ENCODE measurements at places on chromosomes 11 and 22.
A peak's percentile ranks its signal among the peaks of the same experiment; 100 is the strongest.

DNA sequence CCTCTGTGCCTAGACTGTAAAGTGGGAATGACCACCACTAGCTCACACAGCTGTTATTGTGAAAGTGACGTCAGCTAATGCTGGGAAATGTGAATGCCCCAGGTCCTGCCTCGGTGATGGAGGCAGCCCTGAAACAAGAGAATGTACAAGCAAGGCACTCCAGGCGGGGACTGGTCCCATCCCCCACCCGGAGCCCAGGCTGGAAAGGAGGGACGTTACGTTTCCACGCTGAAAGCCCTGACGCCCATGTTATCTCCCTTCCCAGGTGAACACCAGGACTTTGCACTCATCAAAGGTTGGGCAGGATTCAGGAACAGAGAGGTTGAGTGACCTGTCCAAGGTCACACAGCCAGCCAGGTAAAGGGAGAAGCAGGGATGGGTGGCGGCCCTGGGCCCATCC lies 784 bp downstream of the SULT4A1 start:
- DNase-seq, result no peak

DNA sequence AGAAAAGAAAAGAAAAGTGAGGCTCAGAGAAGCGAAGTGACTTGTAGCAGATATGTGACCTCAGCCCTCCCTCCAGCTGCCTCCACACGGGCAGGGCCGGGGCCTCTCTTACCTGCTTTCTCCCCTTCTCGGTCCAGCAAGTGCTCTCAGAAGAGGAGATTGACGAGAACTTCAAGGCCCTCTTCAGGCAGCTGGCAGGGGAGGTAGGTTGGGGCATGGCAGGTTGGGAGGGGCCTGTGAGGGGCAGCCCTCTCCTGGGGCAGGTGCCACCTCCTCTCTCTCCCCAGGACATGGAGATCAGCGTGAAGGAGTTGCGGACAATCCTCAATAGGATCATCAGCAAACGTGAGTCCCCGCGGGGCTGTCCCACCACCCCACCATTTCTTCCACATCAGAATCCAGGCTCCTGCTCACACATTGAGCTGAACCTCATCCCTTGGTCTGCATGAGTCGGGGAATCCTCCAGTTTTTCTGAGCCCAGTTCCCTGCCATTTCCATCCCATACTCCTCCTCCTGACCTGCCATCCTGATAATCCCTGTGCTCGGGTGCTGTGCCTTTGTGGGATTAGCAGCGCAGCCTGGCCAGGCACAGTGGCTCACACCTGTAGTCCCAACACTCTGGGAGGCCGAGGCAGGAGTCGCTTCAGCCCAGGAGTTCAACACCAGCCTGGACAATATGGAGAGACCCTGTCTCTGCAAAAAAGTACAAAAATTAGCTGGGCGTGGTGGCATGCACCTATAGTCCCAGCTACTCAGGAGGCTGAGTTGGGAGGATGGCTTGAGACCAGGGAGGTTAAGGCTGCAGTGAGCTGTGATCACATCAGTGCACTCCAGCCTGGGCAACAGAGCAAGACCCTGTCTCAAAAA lies 26.4 kb downstream of the CAPN1 start:
- DNase-seq, result no peak

DNA sequence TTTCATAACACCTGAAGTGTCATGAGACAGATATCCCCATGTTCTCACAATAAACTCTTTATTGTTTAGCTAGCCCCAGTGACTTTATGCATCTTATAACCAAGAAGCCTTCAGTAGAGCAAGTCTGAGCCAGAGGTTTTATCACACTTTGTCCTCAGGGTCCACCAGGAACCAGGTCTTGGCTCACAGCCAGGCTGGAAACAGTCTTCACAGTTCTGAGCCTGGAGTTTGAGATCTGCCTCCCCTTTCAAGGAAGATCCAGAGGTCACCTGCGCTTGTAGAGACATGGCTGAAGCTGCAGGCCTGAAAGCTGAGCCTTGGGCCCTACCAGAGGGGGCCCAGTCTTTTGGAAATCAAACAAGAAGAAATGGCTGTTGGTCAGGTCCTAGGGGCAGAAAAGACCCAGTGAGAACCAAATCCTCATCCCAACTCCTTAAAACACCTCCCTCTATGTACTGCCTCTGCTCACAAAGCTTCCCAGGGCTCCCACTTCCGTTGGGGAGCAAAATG lies 3.5 kb downstream of the RRP8 start:
- DNase-seq, result no peak

GRCh38 chr11:121482231-121483129 lies 29.7 kb upstream of the SORL1-AS1 start:
- peak; percentile 57 for DNase-seq

GRCh38 chr11:31628111-31628510 lies 118.5 kb downstream of the ELP4 start:
- no peak for DNase-seq

GRCh38 chr11:13347901-13348300 lies 70.3 kb downstream of the BMAL1 start:
- DNase-seq, result no peak

DNA sequence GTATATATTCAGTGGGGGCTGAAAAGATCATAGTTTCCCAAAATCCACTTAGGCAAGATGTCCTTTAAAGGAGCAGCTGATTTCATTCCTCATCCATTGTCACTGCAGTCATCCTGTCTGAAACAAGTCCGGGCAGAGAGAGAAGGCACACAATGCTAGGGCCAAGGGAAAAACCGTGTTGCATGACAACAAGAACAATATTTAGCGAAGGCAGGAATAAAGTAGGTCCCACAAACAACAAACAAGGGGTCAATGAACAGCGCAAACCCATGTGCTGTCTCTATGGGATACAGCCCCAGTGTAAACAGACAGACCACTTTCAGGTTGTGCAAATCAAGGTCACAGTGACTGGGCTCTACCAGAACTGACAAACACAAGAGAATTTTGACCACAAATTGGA lies 9.0 kb downstream of the PAMR1 start:
- no peak for DNase-seq

DNA sequence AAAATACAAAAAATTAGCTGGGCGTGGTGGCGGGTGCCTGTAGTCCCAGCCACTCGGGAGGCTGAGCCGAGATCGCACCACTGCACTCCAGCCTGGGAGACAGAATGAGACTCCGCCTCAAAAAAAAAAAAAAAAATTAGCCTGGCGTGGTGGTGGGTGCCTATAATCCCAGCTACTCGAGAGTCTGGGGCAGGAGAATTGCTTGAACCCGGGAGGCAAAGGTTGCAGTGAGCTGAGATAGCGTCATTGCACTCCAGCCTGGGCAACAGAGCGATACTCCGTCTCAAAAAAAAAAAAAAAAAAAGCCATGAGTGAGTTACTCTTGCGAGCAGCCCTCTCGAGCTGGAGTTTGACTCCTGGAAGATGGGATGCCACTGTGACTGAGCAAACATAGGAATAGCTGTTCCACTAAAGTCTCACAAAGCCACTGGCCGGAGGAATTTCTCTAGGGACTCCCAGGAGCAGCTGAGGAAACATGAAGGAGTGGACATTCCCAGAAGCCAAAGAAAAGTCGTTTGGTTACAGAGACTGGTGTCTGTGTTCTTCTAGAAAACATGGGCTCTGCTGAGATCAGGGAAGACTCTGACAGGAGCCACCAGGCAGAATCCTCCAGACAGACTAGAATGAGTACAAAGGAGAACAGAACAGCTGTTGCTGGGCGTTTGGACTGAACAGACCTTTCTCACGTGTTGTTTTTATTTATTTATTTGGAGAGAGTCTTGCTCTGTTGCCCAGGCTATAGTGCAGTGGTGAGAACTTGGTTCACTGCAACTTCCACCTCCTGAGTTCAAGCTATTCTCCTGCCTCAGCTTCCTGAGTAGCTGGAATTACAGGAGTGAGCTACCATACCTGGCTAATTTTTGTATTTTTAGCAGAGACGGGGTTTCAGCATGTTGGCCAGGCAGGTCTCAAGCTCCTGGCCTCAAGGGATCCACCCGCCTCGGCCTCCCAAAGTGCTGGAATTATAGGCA lies 32.4 kb upstream of the MYH9 start:
- DNase-seq, result no peak

- no peak for DNase-seq
Measured at GRCh38 chr11:74037309-74037708, 28.4 kb upstream of the UCP3 start.

DNA sequence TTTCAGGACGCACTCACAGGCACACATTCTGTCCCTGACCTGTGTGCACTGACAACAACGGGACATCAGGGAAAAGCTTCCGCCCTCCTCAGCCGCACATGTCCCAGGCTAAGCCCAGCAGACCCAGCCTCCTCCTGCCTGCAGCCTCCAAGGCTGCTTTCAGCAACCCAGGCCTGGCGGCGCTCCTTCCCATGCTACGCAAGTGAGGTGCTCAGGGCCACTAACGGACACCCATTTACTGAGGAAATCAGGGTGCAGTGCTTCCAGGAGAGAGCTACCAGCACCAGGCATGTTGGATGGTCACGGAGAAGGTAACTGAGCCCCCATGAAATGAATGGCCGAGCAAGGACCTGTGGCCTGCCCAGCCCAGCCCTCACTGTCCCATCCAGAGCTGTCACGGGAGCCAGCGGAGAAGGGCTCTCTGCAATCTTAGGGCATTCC lies 6.9 kb downstream of the MOB2 start:
- DNase-seq, result no peak

DNA sequence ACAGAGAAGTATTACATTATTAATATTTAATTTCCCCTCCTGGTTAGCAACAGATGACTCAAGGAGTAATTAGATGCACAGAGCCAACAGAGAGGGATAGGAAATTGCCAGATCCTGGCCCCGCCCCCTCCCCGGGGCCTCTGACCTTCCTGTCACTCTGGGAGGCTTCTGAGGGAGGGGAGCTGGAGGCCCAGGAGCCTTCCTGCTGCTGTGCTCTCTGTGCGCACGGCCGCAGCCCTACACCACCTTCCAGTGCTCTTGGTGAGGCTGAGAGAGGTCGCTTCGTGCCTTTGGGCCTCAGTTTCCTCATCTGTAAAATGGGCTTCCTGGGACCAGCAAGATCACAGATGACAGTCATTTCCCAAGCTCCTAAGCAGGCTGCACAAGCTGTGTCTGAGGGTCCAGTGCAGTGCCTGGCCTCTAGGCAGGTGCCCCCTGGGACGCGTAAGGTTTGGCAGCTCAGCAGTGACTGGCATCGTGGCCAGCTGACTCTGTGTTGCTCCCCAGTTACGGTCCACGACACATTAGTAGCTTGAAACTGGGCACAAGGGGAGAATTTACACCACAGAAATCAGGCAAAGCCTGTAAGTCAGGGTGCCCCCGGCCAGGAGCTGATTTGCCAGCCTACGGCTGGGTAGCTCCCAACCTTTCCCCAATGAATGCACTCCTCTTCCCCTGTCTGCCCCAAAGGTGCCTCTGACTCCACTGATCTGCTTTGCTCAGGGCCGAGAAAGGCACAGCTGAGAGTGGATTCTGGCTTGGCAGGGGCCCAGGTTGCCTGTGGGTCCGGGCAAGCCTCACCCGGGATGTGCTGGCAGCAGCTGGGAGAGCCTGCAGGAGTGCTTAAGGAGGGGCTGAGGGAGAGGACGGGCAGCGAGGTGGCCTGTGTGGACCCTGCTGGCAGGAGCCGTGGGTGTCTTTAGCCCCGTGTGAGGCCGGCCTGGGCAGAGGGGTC lies 2.3 kb downstream of the ADORA2A start:
- DNase-seq, result peak; percentile 30

- peak; percentile 79 for DNase-seq
Measured at GRCh38 chr11:47248664-47249377, at the start of gene ACP2. ACP2 (minus strand) TSS chr11:47248814; CDS start chr11:47248789, 25 bp downstream.

- DNase-seq, result no peak
Measured at GRCh38 chr11:128579798-128580504, 7.4 kb downstream of the ETS1 start.

DNA sequence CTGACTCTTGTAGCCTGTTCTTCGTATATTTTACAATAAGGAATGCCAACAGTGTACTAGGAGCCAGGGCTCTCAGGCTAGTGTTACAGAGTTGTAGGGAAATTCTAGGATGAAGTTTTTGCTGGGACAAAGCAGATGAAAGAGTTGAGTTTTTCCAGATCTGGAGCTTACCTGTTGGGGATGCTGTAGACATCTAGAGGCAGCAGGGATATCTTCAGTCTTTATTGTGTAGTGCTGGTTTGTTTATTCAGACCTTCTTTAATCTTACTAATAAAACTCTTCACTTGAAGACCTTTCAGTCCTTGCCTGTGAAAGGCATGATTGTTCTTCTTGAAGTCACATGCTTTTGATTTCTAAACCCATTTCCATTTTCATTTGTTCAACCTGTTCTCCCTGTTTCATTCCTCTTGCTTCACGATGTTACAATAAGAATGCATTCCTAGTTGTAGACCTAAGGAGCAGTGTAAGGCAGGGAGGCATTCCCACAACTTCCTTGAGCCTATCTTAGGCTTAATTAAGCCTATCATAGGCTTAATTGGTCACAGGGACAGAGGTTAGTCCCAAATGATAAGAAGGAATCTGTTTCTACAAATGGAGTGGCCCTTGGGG lies 7.9 kb upstream of the SLC37A2 start:
- DNase-seq, result no peak

DNA sequence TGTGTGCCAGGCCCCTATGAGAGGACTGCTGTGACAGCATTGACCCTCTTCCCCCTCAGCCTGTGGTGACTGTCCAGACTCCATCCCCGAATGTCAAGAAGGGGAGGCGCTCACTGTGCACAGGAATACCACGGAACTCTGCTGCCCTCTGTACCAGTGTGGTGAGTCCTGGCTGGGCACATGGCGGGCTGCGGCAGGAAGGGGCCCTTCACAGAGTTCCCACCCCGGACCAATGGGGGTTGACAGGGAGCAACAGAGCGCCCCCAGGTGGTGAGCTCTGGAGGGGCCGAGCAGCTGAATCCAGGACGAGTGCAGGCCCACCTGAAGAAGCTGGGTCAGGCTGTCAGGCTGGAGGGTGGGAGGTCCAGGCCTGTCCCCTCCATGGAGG lies 83.8 kb upstream of the MYOD1 start:
- DNase-seq, result no peak

- DNase-seq, result no peak
Measured at GRCh38 chr11:129119036-129119435, 73.1 kb downstream of the ARHGAP32 start.

DNA sequence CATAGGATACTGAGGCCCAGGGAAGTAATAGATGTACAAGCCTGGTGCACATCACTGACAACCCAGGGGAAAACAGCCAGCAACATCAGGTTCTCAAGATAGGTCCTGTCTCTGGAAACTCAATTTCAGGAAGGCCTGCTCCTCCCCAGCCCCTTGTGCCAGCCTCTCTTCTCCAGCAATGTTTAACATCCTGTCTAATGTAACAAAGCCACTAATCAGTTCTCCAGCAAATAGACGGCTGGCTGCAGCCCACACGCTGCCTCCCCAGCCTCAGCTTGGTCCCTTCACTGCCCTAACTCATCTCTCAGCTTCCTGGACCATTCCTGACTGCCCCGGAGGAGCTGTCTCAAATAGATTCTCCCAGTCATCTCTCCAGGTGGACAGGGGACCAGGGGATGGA lies 37.8 kb downstream of the RPL27A start:
- DNase-seq, result no peak

- no peak for DNase-seq
Measured at GRCh38 chr11:34373727-34374126, 15.9 kb upstream of the ABTB2 start.

DNA sequence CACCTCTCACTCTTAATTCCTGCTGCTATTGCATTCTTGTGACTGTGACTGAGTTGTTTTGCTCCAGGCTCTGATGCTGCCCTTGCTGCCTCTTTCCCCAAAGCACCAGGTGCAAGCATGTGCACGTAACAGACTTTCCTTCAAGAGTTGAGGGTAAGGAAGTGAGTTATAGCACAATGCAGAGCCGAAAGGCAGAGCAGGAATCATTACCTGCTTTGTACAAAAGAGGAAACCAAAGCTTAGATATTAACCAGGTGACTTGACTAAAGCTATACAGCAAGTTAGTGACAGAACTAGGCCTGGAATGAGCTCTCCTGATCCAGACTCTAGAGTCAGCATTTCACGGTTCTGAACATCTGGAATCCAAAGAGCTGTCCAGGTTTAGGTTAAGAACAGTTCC lies 33.6 kb downstream of the NEU3 start:
- DNase-seq, result no peak
